ENCODE measurements at places on chromosomes 4 and X. TPM values are rescaled to one million over a fixed set of nuclear protein-coding genes. Genes with fewer than 3 reads are reported as not detected.

The OPN1MW gene
- not detected for total RNA-seq

The STATH gene
- total RNA-seq: not detected

The MED14 gene
- 58.6 TPM for total RNA-seq

The UNC5C gene
- 6.2 TPM for total RNA-seq

The KCNIP4 gene
- total RNA-seq: 1.7 TPM

The TCEAL3 gene
- 49.1 TPM for total RNA-seq

The PIN4 gene
- total RNA-seq: 13.4 TPM

The GAGE12H gene
- total RNA-seq: not detected

The NXT2 gene
- 10.1 TPM for total RNA-seq

The XAGE1B gene
- not detected for total RNA-seq

The GAGE2A gene
- total RNA-seq: not detected

The OTC gene
- not detected for total RNA-seq

The SLC16A2 gene
- 6.8 TPM for total RNA-seq

The ARHGAP24 gene
- total RNA-seq: 11.2 TPM

The ATOH1 gene
- total RNA-seq: not detected

The IL2RG gene
- total RNA-seq: 5.6 TPM

The MED12 gene
- total RNA-seq: 71.4 TPM

The ENPEP gene
- total RNA-seq: 3.9 TPM

The GAGE1 gene
- total RNA-seq: not detected

The VEGFD gene
- total RNA-seq: 4.1 TPM

The TLR3 gene
- total RNA-seq: 28.6 TPM

The ERAS gene
- total RNA-seq: not detected

The NEXMIF gene
- 2.4 TPM for total RNA-seq

The BTC gene
- total RNA-seq: 8.3 TPM

All from ureter (tissue), 1 donor.